ENCODE measurements at places on chromosomes 5 and 9.

- no peak for DNase-seq
Observed at GRCh38 chr5:54446379-54446732, 9.1 kb upstream of the HSPB3 start.

GRCh38 chr5:151288180-151288579, 15.4 kb downstream of the SLC36A3 start:
- no peak for DNase-seq

GRCh38 chr5:54646356-54647101, 129.0 kb downstream of the SNX18 start:
- DNase-seq: peak; percentile 92

- no peak for DNase-seq
Observed at GRCh38 chr5:130605234-130605633, 559.8 kb downstream of the HINT1 start.

DNA sequence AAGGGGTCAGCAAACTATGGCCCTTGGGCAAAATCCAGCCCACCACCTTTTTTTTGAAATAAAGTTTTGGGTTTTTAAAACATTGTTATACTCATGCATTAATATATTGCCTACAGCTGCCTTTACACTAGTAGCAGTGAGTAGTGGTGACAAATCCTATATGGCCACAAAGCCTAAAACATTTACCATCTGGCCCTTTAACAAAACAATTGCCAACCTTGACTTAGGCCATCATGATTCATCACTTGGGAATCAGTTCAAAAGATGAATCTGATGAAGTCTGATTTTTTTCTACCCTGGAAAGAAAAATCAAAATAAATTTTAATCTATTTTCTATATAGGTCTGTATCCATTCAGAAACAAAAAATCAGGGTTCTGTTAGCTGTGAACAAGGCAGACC, 484.9 kb downstream of the BNC2 start:
- DNase-seq: no peak

DNA sequence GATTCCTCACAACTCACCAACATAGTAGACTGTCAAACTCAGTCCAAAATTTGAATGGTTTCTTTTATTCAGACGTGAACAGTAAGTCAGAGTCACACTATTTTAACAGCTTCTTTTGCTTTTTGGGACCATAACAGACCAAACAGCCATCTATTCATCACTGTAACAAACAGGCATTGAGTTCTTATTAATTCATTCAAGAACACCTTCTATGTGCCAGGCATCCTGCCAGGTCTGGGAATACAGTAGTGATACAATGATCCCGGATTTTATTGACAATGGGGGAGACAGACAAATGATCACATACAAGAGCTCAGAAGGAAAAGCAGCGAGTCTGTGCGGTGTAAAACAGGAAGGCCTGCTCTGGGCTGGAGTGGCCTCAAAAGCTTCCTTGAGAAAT, 153.3 kb upstream of the ERCC6L2 start:
- no peak for DNase-seq

DNA sequence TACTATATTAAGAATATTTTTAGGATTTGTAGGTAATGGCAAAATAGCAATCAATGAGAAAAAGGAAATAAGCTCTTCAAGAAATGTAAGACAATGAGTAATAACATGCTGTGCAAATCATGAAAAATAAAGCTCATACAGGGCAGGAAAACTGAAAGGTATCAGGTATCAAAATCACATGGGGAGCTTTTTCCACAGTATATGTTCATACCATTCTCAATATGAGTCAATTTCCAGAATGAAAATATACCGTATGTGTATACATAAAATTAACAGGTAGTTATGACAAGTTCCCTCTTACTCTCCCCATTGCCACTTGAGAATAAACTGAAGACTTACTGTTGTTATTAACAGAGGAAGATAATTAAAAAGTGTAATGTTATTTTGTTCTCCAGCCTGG, 35.9 kb downstream of the EFCAB9 start:
- DNase-seq: no peak

DNA sequence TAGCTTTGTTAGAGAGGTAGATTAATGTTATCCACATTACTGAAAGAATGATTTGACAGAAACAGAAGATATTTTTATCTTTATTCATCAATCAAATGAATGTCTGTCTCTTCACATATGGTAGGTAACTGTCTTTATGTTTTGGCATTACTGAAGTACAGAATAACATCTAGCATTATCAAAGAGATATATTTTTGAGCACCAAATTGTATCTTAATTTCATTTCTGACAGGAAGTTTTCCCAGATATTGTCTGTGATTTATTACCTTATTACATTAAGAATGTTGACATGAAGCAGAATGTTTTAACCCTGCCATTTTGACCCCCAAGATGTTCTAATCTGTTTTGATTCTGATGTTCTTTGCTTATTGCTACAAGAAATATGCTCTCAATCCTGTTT, 20.3 kb downstream of the CNTRL start:
- DNase-seq: no peak

DNA sequence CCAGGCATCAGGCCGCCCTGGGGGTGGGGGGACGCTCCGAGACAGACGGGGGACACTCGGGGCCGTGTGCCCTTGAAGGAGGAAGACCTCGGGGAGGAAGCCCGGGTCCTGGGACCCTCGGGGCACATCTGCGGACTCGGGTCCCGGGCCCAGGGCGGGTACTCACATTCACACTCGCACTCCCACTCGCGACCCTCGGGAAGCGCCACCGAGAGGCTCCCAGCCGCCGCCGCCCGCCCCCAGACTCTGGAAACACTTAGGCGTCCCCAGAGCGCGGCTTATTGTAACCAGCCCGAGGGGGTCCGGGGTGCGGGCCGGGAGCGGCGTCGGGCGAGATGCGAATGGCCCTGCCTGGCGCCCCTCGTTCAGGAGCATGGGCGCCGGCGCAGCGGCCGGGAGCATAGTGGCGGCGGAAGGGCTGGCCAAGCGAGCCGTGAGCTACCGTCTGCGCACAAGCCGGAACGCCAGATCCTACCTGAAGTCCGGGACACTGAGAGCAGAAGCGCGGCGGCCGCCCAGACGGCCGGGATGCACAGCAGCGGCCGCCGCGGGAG, 559 bp downstream of the ROR2 start:
- DNase-seq: no peak

DNA sequence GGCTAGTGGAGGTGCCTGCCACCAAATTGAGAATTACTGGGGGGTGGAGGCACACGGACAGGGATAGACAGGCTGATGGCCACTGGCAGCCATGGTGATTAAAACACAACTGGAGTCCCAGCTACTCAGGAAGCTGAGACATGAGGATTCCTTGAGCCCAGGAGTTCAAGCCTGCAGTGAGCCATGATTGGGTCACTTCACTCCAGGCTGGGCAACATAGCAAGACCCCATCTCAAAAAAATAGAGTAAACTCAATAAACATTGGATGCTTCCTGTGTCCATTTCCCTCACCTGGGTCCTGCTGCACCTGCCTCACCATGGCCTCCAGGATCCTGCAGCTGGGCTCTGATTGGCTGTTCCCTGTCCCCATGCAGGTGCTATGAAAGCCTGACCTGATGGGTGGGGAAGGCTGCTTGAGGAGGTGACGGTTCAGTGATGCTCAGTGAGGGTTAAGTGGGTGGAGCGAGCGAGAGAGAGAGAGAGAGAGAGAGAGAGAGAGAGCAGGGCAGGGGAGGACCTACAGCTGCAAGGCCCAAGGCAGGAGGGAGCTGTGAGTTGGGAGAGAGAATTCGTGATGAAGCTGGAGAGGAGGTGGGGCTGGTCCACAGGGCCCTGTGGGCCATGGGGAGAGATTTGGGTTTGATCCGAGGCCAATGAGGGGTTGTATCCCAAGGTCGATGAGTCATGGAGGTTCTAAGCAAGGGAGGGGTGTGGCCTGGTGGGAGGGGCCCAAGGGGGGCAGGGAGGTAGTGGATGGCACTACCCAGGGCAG, 36.7 kb upstream of the FUBP3 start:
- no peak for DNase-seq

- DNase-seq: peak; percentile 90
Observed at GRCh38 chr9:129737479-129738274, 15.2 kb downstream of the PTGES start.

DNA sequence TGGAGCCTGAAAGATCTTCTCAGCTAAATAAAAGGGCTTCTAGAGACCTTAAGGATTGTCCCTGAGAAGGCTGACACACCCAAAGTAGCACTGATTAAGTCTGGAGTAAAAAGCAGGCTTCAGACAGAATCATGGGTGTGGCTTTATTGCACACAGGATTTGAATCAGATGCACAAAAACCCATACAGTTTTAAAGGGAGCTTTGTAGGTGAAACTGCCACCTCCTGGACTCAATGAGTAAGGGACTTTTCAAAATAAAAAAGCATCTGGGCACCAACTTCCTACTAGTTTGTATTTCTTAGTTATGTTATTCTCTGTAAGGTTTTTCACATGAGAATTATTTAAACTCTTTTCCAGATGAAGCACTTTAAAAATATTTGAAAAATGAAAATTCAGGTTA, 129.4 kb downstream of the EDIL3 start:
- DNase-seq: no peak

DNA sequence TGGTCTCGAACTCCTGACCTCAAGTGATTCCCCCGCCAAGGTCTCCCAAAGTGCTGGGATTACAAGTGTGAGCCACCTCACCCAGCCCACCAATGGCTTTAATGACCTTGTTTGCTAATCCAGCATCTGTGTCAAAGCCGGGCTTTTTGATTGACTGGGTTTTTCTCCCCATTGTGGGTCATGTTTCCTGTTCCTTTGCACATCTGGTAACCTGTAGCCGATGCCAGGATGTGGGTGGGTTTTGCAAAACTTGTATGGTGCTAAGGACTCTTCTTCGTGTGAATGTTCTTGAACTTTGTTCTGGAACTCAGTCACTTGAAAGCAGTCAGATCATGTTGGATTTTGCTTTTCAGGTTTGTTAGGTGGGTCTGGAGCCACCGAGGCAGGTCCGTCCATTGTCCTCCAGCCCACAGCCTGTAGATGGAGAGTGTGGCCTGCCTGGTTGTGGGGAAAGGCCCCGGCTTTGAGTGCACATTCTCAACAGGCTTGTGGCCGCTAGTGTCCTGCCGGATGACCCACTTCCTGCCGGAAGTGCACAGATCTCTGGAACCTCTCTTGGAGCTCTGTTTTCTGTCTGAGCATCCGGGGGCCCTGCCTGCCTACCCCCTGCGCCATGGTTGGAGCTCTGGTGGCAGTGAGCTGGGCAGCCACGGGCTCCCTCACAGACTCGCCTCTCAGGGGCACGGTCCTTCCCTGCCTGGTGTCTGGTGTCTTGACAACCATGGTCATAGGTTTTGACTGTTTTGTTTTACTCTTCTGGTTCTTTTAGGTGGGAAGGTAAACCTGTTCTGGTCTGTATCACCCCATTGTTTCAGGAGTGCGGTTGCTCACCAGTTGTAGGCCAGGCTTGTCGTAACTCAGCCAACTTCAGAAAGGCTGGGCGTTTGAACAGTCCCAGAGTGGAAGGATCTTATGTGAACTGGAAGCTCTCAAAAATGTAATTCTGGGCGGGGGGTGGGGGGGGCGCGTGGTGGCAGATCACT, 69.6 kb upstream of the CACNA1B start:
- no peak for DNase-seq

- no peak for DNase-seq
Observed at GRCh38 chr9:94903961-94904421, 177.5 kb downstream of the AOPEP start.

- peak; percentile 42 for DNase-seq
Observed at GRCh38 chr5:108786806-108787483, 39.2 kb downstream of the FER start.

DNA sequence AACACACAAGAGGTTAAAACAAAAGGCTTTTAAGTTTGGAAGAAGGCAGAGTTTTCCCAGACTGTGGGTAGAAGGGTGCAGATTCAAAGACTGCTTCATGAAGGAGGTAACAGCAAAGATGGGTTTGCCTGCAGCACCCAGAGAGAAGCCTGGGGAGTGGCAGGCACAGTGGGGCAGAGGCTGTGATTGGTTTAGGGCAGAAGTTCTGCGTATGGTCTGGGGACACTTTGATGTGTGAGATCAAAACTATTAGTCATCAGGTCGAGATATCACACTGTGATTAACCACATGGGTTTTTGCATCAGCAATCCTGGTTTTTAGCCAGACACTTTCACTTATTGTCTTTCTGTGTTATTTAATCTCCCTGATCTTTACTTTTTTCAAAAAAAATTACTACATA, 188.8 kb upstream of the GLRA1 start:
- no peak for DNase-seq

DNA sequence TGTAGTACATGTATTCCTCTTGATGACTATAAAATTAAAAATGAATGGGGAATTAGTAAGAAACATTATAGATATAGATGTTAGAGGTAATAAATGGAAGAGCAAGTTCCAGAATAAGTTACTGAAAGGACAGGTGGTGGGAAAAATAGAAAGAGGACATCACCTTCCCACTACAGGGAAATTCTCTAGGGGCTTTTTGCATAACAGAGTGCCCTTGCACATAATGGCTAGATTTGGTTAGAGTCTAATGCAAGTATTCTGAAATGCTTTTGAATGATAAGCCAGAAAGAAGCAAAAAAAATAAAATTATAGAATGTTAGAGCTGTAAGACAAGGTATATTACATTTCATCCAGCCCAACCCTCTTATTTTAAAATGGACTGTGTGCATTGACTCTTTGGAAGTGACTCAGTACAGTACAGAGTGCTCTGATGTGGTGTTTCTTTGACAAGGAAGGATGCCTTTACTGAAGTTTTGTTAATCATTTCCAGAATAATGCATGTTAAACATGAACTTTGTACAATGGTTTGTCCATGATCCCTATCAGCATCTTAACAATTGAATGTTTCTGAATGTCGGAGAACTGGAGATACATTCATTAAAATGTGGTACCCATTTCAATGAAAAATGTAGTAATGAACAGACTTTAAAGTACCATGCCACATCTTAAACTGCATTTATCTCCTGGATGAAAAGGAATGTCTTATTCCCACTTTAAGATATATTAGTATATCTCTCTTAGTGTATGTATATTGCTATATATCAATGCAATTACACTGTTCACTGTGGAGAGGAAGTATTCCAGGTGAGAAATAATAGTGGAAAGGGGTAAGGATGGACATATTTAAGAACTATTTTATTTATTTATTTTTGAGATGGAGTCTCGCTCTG, 391.1 kb downstream of the ADGRV1 start:
- no peak for DNase-seq

GRCh38 chr5:115329475-115329874, 33.0 kb upstream of the CCDC112 start:
- DNase-seq: no peak

DNA sequence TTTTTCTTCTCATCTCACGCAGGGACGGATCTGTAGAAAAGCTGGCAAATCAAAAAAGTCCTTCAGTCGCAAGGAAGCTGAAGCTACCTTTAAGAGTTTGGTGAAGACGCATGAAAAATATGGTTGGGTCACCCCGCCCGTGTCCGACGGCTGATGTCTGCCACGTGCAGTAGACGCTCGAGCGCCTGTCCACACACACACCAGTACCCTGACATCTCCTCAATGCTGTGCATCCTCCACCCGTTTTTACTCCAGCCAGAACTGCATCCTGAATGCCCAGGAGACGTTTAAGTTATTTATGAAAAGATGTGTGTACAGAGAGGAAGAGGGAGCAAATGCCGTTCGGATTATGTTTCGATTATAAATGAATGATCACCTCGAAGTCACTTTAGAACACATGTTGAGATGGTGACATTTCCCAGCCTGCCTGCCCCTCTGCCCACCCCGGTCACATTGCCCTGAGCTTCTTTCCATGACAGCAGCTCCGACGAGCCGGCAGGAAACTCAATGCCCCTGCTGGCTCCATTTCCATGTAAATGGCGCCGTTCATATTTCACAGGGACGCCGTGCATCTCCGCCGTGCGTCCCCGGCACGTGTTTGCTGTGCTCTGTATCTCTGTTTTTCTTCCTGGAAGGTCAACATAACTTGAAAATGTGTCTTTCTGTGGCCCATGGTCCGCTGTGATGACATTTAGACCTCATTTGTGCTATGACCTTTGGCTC, 42.7 kb downstream of the UBE2QL1 start:
- no peak for DNase-seq

- DNase-seq: no peak
Observed at GRCh38 chr9:14992516-14992915, 82.3 kb upstream of the FREM1 start.
